ENCODE measurements at places on chromosomes 2 and 18.

DNA sequence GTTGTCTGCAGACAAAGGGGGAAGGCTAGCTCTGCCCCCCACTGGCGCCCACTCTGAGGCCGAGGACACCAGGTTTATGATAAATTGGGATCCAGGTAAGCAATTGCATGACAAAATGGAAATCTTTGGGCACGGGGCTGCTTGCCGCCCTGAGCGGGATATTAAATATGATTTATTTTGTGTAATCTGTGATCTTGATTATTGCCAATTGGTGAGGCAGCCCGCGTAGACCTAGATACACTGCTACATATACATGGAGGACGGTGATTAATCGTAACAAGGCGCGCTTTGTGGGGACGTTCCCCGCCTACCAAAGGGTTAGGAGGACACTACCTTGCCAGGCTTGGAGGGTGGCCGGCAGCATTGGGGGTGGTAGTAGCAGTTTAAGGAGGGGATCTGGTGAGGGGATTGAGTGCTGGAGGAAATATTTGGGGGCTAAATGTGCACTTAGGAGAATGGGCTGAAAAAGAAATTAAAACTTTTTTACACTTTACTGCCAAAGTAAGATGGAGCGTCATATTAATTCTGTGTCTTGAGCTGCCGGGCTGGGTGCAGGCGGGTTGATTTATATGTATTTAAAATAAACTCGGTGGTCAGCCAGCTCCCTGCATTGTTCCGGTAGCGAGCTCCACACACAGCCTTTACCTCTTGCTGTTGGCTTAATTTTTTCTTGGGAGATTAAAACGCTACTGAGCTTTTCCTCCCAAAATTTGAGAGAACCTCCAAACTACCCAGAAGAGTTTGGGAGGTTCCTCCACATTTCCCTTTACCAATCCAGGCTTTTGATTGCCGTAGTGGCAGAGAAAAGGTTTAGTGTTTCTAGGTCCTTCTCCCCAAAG, 4.1 kb downstream of the HOXD3 start:
- no peak for DNase-seq

DNA sequence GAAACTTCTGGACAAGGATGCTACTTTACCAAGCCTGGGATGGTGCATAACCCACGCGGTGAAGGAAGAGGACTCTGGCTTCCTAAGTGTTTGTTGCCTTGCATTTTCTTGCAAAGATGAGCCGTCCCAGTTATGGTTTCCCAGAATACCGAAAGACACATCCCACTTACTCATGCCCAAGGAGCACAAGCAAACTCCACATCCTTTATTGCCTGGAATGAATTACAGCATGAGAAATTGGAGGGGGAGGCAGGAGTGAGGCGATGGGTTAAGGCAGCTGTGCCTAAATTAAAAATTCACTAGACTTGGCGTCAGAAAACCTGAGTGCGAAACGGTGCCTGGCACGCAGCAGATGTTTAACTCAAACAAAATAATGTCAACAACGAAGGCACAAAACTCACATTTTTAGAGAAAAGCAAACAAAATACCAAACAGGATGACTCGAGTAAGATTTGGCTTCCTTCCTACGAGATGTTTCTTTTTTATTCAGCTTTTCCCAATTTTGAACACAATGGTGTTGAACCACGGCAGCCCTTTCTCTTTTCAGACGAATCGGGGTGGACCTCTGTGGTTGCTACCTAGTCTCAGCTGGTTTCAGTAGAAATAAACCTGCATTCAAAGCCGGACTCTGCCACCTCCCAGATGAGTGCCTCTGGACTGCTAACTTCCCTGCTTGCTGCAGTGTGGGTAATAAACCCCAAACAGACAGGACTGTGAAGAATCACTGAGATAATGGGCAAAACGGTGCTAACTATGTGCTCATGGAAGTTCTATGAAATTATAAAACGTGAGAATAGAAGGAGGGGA, 100.3 kb upstream of the NCK2 start:
- DNase-seq = no peak

- no peak for DNase-seq
Observed at GRCh38 chr2:66596256-66596655, 161.3 kb downstream of the MEIS1 start.

- DNase-seq = no peak
Observed at GRCh38 chr18:74819433-74820059, 221.9 kb downstream of the ZNF407 start.

DNA sequence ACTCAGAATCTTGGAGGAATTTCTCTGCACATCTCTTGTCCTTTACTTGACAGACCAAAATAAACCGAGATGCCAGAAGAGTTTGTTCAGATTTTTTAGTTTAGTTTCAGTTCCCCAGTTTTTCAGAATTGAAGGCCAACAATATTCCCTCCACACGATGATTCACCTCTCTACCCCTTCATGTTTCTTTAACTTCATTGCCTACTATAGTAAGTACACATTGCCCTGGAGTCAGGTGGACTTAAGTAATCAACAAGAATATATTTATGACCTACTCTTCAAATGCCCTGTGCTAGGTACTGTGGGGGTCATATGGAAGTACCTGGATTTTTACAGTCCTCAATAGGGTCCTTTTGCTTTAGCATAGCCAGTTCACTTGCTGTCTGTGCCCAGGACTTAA, 79.6 kb upstream of the CTLA4 start:
- peak; percentile 86 for DNase-seq

- DNase-seq = peak; percentile 79
Observed at GRCh38 chr2:43438858-43439655, 156.8 kb downstream of the THADA start.

DNA sequence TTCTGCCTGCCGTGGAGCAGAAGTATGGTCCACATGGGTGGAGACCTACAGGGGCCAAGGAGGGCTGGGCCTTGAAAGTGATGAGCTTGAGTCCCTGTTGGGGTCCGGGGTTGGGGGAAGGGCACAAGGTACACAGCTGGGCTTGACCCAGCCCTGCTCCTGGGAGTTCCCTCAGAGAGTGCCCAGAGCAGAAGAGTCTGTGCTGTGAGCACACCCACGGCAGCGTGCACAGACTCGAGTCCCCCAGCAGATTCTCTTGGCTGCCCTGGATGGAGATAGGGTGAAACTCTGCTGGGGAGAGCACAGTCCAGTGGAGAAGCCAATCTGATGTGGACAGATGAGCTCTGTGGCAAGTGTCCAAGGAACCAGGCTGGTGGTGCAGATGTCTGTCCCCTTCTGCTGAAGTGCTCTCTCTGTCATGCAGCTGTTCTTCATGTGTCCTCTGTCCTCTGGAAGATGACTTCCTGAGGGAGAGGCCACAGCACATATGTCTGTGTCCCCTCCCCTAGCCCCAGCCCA, 27.5 kb downstream of the INPP4A start:
- DNase-seq = no peak

DNA sequence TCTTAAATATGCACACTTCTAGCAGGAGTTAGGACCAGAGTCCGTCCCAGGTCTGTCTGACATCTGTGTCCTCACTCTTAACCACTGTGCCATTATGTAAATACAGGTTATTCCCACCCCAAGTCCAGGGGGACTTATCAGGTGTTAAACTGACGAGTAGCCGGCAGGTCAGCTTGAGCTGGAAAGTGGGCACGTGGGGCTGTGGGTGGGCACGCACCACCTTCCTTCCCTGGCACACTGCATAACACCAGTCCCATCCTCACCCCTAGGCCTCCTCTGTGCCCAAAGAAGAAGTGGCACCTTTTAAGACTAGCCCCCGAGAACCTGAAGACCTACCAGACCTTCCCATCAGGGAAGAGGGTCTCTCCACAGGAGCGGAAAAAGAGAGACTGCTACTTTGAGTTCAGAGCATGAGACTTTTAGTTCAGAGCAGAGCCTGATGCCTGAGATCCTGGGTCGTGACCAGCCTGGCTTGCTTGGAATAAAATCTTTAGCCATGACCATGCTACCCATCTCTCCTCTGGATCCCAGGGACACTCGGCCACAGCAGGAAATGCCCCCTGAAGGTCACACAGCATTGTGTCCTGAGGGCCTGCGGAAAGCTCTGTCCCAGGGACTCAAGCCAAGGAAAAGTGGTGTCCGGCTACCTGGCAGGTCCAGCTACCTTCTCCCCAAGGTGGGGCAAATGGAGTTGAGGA, 62.0 kb downstream of the CIB4 start:
- no peak for DNase-seq

DNA sequence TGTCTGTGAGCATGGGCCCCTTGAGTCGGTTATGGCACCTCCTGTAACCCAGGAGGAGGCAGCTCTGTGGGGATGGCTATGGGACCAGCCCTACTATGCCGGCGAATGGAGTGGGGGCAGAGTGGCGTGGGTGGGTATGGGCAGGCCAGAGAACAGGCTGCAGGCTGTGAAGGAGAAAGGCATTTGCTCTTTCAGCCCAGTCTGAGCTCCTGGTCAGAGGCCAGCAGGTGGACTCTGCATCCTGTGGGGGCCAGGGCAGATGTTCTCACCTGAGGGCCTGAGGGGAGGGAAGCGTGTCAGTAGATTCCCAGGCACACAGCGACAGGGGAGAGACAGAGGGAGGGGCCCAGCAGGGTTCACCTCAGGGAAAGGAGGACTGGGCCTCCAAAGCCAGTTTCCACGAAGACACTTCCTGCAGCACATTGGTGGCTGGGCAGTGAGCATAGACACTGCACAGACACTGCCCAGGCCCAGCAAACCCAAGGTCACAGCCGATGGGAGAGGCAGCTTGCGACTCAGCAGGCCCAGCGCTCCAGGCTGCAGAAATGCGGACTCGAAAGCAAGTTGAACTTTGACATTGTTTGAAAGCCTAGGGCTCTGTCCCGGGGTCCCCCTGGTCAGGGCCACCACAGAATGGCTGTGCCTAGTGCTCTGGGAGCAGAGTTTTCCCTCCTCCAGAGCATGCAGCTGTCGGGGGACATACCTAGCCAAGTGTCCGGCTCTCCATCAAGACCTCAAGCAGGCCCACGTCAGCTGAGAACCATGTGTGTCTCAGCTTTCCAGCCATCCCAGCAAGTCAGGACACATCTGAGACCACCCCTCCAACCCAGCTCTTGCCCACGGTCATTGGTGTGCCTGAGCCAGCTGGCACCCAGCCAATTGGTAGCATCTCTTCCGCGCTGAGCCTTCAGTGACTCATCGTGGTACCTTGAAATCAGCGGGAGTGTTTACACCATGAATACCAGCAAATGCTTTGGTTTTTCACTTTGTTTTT, 53.8 kb downstream of the TGOLN2 start:
- no peak for DNase-seq

DNA sequence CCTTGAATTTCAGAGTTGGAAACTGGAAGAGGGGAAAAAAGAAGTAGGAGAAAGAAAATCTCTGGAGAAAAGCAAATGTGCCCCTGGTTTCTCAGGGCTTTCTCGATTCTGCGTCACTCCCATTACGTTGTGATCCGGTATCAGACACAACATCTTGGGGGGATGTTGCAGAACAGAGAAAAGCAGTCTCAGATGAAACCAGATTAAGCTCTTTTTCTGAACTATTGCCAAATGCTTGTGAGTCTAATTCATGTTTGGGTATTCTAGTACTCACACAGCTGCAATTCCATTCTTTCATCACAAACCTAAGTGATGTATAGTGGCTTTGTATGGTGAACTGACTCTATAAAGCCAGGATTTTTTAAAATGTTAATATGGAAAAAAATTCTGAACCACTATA, 233.2 kb downstream of the TCF4 start:
- DNase-seq = no peak
